NCI-H1930 (cell line): ENCODE measurements at places on chromosomes 3 and 15.

DNA sequence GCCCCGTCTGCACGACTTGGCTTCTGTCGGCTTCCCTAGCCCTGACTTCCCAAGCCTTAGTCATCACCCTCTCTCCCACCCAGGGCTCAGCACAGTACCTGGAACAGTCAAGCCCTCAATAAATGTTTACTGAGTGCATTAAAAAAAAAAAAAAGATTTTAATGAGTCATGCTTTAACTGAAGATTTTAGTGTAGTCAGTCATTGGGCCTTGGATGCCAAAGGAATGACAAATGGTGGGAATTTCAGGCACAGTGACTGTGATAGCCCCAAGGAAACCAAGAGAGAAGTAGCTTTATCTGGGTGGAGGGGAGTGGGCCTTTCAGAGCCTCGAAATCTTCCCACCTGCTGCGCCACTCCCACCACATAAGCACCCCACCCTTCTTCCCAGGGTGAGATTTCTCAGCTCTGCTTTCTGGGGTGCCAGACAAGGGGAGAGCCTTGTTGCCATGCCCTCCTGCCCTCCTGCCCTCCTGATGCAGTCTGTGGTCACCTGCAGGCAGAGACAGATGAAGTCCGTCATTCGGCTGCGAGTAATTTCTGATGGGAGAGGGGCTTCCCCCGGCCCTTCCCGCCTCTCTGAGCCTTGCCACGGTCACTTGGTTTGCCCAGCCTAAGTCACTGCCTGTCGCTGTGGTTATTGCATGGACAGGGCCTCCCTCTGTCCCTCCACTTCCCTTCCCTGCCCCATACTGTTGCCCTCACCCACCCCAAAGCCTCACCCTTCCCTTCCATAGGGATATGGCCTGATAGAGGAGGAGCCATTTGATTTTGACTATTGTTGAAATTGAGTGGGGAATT, 41.8 kb downstream of the SMAD3 start:
- no peak for DNase-seq

DNA sequence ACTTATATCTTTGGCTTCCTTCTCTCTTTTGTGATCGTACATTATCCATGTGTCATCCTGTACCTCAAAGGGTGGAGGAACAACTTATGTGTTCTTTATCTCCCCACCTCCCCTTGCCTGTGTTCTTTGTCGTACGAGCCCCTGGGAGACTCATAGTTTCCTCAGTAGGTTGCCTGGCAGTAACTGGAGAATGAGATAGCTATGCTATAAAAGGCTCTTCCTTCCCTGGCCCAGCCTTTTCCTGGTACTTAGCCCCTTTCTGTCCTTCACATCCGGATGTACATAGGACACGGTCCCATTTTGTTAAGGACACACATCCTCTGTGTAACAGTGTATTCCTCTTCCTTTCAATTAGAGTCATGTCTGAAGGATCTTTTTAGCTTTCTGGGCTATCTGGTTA, 32.1 kb downstream of the PLCL2 start:
- no peak for DNase-seq

DNA sequence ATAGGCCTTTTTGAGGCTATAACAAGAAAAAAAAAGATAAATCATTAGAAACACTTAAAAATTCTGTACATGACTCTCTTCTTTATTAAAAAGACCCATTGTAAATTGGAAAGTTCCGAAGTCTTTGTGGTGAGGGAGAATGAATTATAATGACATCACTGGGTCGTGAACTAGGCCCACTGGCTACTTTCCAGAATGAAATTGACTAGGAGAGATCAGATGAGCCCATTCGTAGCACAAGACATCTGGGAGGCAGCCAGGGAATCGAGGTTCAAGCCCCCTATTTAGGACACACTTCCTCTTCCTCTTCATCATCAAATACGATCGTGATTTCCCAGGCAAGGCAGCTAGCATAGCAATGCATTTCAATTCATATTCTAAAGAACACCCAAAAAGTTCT, 889.8 kb upstream of the NR2F2 start:
- no peak for DNase-seq

GRCh38 chr15:69734699-69735098, 282.1 kb downstream of the RPLP1 start:
- no peak for DNase-seq

GRCh38 chr15:65690778-65691177, 69.0 kb downstream of the SLC24A1 start:
- DNase-seq, result no peak
